ENCODE measurements at places on chromosomes 11 and 22.

DNA sequence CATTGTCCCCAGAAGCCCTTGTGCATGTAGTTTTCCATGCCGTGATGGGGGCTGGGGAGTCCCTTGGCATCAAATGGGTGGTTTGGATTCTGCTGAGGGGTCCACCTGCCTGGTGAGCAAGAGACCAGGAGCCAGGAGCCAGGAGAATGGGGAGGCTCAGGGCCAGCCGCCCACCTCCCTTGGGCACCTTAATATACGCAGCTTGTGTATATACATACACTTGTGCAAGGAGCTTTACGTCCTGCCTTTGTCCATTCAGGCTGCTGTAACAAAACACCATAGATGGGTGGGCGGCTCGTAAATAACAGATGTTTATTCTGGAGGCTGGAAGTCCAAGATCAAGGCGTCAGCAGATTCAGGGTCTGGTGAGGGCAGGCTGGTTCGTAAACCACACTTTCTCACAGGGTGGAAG, 62.5 kb downstream of the SMIM38 start:
- DNase-seq = no peak

GRCh38 chr11:28713850-28714249, 605.7 kb downstream of the METTL15 start:
- DNase-seq = no peak

GRCh38 chr11:119282495-119282894, 34.4 kb downstream of the MCAM start:
- DNase-seq = no peak

DNA sequence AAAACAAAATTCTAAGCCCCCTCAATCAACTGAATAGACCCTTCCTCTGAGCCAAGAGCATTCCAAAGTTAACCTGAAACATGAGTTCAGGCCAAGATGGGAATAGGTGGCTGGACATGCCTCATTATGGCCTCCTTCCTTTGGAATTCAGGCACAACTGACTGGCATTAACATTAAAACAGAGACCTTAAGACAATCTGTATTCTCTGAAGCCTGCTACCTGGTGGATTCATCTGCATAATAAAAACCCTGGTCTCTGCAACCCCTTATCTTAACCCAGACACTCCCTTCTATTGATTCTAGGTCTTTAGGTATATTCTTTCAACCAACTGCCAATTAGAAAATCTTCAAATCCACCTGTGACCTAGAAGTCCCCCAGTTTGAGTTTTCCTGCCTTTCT, 66.3 kb downstream of the JRKL start:
- DNase-seq = no peak

- DNase-seq = no peak
Measured at GRCh38 chr22:36206255-36206654, 4.6 kb upstream of the APOL4 start.

- no peak for DNase-seq
Measured at GRCh38 chr11:10978198-10978597, 120.3 kb upstream of the ZBED5 start.

- no peak for DNase-seq
Measured at GRCh38 chr11:88102598-88102934, 72.7 kb downstream of the RAB38 start.

DNA sequence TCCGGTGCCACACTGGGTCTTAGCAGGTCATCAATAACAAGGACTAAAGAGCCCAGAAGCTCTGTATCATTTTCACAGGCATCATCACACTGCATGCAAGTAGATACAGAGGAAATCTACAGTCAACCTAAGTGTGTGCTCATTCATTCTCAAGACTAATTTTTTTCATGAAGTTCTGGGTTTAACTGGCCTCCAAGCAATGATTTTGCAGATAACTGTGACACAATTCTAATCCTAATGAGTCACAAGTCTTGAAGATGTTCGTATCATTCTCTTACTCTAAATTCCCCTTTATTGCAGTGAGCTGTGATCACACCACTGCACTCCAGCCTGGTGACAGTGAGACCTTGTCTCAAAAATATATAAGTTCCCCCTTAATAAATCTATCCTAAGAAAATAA, 2.5 kb downstream of the OR52W1 start:
- DNase-seq = peak; percentile 29

DNA sequence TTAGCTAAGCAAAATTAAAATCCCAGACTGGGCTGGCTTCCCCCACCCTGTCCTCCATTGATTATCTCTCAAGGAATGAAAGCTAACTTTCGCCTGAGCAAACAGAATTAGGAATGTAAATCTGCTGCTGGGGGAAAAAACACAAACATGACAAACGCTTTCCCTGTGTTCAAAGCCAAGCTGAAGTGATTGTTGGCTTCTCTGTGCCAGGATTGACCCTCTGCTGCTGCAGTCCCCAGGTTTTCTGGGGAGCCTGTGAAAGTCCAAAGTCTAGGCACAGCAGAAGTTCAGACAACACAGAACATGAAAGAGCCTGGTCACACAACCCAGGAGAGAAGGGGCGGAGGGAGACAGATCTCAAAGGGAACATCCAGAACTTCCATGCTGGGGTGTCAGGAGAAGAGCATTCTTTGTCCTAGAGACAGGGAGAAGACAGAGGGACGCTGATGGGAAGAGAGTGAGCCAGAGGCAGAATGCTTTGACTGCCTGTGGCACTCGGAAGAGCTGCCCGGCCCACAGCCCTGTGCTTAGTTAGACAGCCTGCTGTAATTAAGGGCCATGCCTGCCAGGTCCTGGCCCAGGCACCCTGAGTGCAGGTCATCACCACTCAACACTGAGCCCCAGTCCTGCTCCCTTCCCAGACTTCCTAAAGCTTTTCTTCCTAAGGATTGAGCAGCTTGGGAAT, 6.9 kb downstream of the PATZ1 start:
- no peak for DNase-seq

DNA sequence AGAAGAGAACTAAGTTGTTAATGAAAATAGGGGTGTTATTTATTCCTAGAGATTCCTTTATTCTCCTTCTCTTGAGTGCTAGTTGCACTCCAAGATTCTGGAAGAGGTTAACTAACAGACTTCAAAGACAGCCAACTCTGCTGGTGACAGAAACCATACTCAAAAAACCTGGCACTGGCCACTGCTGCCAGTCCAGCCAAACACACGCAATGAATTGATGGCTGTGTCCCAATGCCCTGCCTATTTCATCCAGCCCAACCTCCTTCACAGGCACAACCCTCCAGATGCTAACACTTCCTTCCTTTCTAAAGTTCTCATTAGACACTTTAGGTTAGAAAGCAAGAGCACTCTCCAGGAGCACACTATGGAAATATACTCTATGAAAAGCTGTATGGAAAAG, 150.8 kb upstream of the C11orf58 start:
- no peak for DNase-seq

DNA sequence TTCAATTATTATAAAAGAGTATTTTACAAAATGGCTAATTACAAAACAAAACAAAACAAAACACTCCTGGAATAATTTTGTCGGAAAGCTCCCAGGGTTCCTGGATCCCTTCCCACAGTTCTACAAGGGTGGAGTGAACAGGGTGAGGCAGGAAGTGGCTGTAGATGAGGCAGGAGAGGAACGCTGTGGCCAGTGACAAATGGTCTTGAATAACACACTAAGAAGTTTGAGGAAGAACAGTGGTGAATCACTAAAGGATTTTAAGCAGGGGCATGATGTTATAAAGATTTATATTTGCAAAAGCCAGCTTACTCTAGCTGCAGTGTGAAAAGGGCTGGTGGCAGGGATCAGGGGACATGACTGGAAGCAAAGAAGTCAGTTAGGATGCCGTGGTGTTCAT, 33.8 kb upstream of the APOA1 start:
- no peak for DNase-seq

DNA sequence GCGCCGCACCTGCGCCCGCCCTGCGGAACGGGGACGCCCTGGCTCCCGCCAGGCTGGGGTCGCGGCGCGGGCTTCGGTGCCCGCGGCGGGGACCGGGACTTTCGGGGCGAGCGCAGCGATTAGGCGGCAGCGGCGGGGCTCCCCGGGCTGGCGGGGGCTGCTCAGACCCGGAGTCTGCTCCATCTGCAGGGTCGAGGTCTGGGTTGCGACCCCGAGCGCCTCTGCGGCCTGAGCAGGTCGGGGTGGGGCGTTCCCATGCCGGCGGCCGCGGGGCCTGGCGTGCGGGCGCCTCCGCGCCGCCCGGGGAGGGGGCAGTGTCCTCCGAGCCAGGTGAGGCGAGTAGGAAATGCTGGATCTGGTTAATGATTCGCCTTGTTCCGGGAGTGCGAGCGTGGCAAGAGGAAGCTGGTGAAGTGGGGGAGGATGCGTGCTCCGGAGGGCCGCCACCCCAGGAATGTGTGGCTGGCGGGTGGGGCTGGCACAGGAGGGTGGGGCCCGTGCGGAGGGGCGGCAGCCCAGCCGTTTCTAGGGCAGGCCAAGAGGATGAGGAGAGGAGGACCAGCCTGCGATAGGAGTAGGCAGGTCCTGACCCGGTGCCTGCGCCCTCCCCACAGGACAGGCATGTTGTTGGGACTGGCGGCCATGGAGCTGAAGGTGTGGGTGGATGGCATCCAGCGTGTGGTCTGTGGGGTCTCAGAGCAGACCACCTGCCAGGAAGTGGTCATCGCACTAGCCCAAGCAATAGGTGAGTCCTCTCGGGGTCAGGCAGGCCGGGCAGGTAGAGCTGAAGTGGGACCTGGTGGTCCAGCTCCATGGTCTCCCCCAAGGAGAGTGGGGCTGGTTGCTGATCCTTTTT, 606 bp downstream of the RASSF7 start:
- no peak for DNase-seq

DNA sequence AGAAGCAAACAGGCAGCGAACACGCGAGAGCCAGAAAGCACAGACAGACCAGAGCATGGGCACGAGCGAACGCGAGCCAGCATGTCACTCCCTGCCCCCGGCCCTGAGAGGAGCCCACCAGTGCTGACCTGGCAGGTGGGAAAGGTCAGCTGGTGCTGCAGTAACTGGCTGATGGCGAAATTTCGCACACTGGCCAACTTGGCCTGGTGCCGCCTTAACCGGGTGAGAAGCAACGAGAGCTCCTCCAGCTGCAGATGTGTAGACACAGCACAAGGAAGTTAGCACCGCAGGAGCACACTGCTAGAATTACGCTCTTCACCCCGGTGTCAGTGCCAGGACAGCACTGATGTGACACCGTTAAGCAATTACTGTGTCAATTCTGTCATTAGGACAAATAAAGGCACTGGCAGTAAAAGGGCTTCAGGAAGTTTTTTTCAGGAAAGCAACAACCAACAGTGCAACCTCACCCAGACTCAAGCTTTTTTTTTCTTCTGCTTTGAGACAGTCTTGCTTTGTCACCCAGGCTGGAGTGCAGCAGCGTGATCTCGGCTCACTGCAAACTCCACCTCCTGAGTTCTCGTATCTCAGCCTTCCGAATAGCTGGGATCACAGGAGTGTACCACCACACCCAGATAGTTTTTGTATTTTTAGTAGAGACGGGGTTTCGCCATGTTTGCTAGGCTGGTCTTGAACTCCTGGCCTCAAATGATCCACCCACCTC, 76.8 kb downstream of the C11orf58 start:
- no peak for DNase-seq

DNA sequence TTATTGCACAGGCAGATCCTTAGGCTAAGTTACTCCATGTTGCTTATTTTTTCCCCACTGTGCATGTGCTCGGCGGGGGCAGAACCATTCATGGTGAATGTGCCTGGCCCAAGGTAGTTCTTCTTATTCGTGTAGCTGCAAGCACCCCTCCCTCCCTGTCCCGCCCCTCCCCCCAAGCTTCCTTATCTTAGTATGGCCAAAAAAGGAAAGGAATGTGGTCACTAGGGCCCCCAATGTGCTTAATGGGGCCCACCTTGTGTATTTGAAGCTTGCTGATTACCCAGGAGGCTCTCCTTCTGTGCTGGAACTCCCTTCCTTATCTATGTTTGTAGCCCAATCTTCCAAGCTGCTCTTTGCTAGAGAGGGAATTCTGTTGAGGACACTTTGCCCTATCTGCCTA, 1259.7 kb upstream of the RAG2 start:
- no peak for DNase-seq

- no peak for DNase-seq
Measured at GRCh38 chr11:79461144-79461543, 20.3 kb upstream of the TENM4 start.

GRCh38 chr11:30254307-30255298, 23.8 kb downstream of the FSHB start:
- DNase-seq = no peak

DNA sequence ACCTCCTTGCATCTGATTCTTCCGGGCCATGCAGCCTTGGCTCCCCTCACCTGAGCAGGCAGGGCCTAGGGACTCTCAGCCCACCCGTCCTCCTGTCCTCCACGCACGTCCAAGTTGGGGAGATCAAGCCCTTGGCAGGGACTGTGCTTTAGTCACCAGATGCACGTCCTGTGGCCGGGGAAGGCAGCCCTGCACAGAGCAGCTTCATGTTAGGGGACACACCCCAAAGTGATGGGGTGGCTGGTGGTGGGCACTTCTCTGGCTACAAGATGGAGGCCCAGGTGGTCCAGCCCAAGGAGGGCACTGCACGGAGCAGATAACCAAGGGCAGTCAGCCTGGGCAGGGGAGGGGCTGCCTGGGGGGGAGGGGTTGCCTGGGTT, 1.2 kb downstream of the MUC5B start:
- no peak for DNase-seq

DNA sequence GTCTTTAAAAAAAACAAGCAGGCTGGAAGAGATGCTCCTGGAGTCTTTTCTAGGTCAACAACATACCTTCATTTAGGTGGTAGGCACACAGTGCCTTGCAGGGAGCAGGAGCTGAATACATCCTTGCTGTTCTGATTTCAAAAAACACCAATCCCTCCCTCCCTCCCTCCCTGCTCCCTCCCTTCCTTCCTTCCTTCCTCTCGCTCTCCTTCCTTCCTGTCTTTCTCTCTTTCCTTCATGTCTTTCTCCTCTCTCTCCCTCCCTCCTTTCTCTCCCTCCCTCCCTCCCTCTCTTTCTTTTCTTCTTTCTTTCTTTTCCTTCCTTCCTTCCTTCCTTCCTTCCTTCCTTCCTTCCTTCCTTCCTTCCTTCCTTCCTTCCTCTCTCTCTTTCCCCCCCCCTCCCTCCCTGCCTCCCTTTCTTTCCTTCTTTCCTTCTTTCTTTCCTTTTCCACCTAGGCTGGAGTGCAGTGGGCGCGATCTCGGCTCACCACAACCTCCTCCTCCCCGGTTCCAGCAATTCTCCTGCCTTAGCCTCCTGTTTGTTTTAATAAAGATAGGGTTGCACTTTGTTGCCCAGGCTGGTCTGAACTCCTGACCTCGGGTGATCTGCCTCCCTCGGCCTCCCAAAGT, 245.1 kb downstream of the MIAT start:
- DNase-seq = no peak

- no peak for DNase-seq
Measured at GRCh38 chr11:83119216-83119615, 37.7 kb upstream of the PCF11 start.

DNA sequence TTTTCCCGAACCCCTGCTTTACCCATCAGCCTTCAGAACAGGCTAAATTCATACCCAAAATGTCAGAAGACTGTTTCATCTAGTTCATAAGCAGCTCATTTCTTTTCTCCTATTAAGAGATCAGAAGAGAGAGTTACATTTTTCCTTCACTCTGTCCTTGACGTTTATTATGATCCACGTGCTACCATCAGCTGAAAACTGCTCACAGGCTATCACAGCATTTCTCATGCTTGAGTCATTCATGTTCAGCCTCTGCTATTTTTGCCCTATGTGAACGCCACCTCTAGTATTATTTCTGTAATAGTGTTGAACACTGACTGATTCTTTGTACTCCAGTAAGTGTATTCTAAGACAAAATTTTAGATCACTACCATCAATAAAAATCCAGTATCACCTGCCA, 51.9 kb downstream of the SLC1A2 start:
- no peak for DNase-seq

GRCh38 chr11:108494182-108494581, 4.0 kb downstream of the POGLUT3 start:
- DNase-seq = no peak

- DNase-seq = no peak
Measured at GRCh38 chr11:4125141-4125540, 30.5 kb downstream of the RRM1 start.

- DNase-seq = no peak
Measured at GRCh38 chr11:102306048-102306597, 11.2 kb upstream of the BIRC3 start.

Data from CD4-positive, alpha-beta T cell treated with Interleukin-1 beta for 1 hour (primary cell).